ENCODE measurements at places on chromosomes 16 and 17. TPM values are rescaled to one million over a fixed set of nuclear protein-coding genes. Genes with fewer than 3 reads are reported as not detected.

The PPP1R1B gene
- total RNA-seq = not detected

The IL17C gene
- total RNA-seq = not detected

The HOXB1 gene
- total RNA-seq = not detected

The EFCAB5 gene
- total RNA-seq = 1.1 TPM

The TPSD1 gene
- total RNA-seq = not detected

The FLYWCH1 gene
- total RNA-seq = 52.7 TPM

The MGAT5B gene
- 0.12 TPM for total RNA-seq

The CES4A gene
- 28.9 TPM for total RNA-seq

The OTOP3 gene
- total RNA-seq = not detected

The MMP2 gene
- total RNA-seq = not detected

Data from activated CD4-positive, alpha-beta T cell treated with anti-CD3 and anti-CD28 coated beads, Interleukin-2, amount 10 ng/mL, durations not matched to agents 7 days and 5 days (primary cell).